CD4-positive, alpha-beta T cell treated with Interleukin-21 for 1 hour (primary cell): ENCODE measurements at places on chromosomes 5 and 9.

GRCh38 chr9:99905833-99906402, 536 bp upstream of the STX17 start:
- DNase-seq: no peak

- DNase-seq: no peak
Observed at GRCh38 chr5:41539454-41539853, 29.1 kb upstream of the PLCXD3 start.

- DNase-seq: no peak
Observed at GRCh38 chr9:7402334-7403027, 397.1 kb downstream of the DMAC1 start.

GRCh38 chr9:113995963-113996362, 82.1 kb downstream of the AMBP start:
- DNase-seq: no peak

GRCh38 chr5:67299231-67299735, 102.7 kb upstream of the CD180 start:
- no peak for DNase-seq

- DNase-seq: no peak
Observed at GRCh38 chr9:8838136-8838535, 1038.6 kb upstream of the DMAC1 start.

DNA sequence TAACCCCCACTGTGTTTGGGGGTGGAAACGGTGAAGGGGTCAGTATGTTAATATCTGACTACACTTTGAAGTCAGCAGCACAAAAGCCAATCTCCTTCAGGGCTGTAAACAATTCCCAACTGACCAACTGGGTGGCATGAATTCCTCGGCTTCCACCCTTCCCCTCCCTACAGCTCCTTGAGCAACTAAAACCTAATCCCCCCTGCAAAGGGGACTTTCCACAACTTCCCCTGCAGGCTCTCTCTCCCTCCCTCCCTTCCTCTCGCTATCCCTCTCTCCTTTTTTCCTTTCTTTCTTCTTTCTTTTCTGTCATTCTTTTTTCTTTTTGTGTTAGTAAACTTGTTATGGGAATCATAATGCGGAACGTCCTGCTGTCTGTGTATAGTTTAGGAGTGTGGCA, 65.1 kb upstream of the PTCH1 start:
- no peak for DNase-seq

GRCh38 chr5:136192526-136193321, at the start of gene SMIM32:
SMIM32 (minus strand) TSS chr5:136193162; CDS start chr5:136192524, 638 bp downstream.
- no peak for DNase-seq
